ENCODE measurements at places on chromosomes 16 and 17.
A peak's percentile ranks its signal among the peaks of the same experiment; 100 is the strongest.

DNA sequence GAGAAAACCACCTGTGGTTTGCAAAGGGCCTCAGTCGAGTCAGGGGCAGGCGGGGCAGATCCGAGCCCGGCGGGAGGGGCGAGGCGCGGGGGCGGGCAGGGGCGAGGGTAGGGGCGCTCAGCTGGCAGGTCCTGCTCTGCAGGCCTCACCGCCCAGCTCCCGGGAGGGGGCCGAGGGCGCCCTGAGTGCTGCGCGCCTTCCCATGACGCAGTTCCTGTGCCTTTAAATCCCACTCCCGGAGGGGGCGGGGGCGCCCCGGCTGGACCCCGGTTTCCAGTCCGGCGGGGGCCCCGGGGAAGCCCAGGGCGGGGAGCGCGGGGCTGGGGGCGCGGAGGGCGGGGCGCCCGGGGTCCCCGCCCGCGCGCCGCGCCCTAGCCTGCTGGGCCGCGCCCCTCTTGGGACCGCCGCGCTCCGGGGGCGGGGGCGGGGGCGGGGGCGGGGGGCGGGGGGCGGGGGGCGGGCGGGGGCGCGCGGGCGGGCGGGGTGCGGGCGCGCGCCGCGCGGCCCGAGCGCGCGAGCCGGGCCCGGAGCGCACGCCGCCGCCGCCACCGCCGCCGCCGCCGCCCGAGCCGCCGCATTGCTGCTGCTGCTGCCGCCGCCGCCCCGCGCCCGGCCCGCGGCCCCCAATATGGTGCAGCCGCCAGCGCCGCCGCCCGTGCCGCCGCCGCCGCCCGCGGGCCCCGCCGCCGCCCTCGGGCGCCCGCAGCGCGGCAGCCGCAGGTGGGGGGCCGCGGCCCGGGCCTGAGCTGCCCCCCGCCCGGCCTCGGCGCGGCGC, at the start of gene JPH3:
Gene JPH3 (plus strand): TSS at position 508 of the 775 bp plus-strand sequence. CDS start 639 bp downstream, outside the sequence.
- DNase-seq: no peak

DNA sequence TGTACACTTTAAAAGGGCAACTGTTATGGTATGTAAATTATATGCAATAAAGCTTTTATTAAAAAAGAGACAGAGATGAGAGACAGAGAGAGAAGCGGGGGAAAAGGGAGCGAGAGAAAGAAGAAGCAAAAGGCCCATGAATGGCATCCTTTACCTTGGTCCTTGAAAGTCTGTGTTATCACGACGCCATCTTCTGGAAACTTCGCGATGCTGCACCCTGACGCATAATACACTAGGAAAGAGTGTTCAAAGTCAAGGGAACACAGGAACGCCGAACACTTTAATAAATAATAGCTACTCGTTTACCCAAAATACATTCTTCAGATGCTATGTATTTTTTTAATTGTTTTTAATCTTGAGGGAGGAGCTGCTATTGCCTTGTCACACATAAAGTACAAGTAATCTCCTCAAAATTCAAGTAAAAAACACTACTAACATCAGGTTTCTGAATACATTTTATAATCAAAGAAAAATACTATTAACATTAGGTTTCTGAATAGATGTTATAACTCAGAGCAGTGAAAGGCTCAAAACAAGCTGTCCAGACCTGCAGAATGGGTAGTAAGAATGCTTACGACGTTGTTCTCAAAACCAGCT, 23.0 kb upstream of the SLC38A8 start:
- peak; percentile 21 for DNase-seq

GRCh38 chr17:68422821-68423220, 34.5 kb downstream of the WIPI1 start:
- no peak for DNase-seq

DNA sequence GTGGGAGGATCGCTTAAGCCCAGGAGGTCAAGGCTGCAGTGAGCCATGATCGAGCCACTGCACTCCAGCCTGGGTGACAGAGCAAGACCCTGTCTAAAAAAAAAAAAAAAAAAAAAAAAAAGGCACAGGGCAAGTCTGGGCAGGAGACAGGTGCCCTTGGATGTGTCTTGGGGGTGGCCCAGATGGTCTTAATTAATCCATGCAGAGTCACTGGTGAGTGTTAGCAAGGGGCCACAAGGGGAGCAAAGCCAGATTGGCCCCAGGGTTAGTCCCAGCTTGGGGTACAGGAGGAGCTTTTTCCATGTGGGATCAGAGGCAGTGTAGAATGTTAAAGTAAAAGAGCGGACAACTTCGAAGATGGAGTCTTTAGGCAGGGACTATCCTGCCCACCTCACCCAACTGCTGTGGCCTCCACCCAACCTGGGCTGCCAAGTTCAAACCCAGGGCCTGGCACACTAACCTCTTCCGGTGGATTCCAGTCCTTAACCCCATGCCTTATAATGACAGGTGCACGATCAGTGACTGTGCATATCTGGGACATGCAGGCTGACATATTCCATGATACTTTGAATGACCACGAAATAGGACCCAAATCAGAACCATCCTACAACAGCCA, 32.2 kb upstream of the MFSD6L start:
- no peak for DNase-seq

DNA sequence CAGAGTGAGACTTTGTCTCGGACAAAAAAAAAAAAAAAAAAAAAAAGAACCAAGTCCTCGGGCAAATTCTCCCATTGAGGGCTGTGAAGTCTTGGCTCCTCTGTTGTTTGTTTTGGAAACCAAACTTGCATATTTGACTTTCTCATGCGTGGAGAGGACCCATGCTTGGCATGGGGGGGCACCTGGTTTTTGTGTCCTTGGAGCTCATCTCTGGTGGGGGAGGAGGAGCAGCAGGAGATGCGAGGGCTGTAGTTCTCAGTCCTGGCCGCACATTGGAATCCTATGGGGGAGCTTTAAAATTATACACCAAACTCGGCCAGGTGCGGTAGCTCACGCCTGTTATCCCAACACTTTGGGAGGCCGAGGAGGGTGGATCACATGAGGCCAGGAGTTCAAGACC, 74.5 kb downstream of the ABCC6 start:
- DNase-seq: no peak

DNA sequence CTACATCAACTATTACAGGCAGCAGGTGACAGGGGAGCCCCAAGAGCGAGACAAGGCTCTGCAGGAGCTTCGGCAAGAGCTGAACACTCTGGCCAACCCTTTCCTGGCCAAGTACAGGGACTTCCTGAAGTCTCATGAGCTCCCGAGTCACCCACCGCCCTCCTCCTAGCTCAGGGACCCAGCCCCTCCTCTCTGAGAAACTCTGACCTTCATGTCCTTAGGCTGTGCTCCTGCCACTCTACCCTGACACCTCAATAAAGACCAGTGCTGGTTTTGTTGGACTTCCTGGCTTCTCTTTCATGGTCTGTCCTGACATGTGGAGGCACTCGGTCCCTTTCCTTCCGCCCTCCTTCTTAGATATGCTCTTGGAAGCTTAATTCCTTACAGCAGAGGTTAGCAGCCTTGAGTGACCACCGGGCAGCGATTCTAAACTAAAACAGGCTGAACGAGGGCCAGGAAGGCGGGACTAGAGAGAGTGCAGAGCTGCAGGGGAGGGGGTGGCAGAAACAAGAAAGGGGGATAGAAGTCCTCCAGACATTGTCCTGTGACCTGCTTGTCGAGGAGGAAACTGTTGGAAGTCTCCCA, 915 bp downstream of the AHSP start:
- DNase-seq: no peak

GRCh38 chr17:38577244-38577643, 28.5 kb downstream of the SRCIN1 start:
- DNase-seq: no peak
